ENCODE measurements at places on chromosomes 4 and X. TPM values are rescaled to one million over a fixed set of nuclear protein-coding genes. Genes with fewer than 3 reads are reported as not detected.

PHOX2B gene
- 101 TPM for total RNA-seq

RRH gene
- 0.29 TPM for total RNA-seq

TASL gene
- not detected for total RNA-seq

GRCh38 chr4:81723019-81723884 lies 251.5 kb upstream of the RASGEF1B start:
- H3K36me3 ChIP-seq, result peaks cover 8% of the 10 kb centered on the region
- peaks cover 17% of the 10 kb centered on the region for H3K27me3 ChIP-seq
- peak overlapping the region; percentile 81 for H3K4me3 ChIP-seq

GRCh38 chrX:147739196-147739595 lies 172.5 kb upstream of the FMR1 start:
- no peaks in the 10 kb centered on the region for H3K36me3 ChIP-seq
- H3K27me3 ChIP-seq, result no peaks in the 10 kb centered on the region
- no peak overlapping the region for H3K4me3 ChIP-seq

GRCh38 chrX:11131146-11131545 lies 20.0 kb downstream of the HCCS start:
- no peaks in the 10 kb centered on the region for H3K36me3 ChIP-seq
- H3K27me3 ChIP-seq, result peaks cover 1% of the 10 kb centered on the region
- no peak overlapping the region for H3K4me3 ChIP-seq
- H3K27ac ChIP-seq, result no peak overlapping the region
- peaks cover 10% of the 10 kb centered on the region for H3K4me1 ChIP-seq

- no peaks in the 10 kb centered on the region for H3K36me3 ChIP-seq
- peak; percentile 50 for DNase-seq
- H3K27me3 ChIP-seq, result peaks cover 7% of the 10 kb centered on the region
- H3K4me3 ChIP-seq, result peak overlapping the region; percentile 97
Observed at GRCh38 chr4:74933562-74934015, 673 bp downstream of the PARM1 start.

GRCh38 chr4:44668526-44668925 lies 9.7 kb upstream of the GUF1 start:
- no peak for DNase-seq
- H3K4me3 ChIP-seq, result no peak overlapping the region
- H3K4me1 ChIP-seq, result no peaks in the 10 kb centered on the region
- H3K36me3 ChIP-seq, result no peaks in the 10 kb centered on the region

GRCh38 chrX:149006235-149006634 lies 498.9 kb downstream of the IDS start:
- H3K4me1 ChIP-seq, result no peaks in the 10 kb centered on the region
- no peaks in the 10 kb centered on the region for H3K36me3 ChIP-seq
- DNase-seq, result no peak
- H3K27ac ChIP-seq, result no peak overlapping the region

- no peaks in the 10 kb centered on the region for H3K36me3 ChIP-seq
- H3K27ac ChIP-seq, result no peak overlapping the region
- H3K27me3 ChIP-seq, result no peaks in the 10 kb centered on the region
- peaks cover 2% of the 10 kb centered on the region for H3K4me1 ChIP-seq
- H3K4me3 ChIP-seq, result no peak overlapping the region
Observed at GRCh38 chrX:45852884-45853283, 652.2 kb upstream of the DIPK2B start.

DNA sequence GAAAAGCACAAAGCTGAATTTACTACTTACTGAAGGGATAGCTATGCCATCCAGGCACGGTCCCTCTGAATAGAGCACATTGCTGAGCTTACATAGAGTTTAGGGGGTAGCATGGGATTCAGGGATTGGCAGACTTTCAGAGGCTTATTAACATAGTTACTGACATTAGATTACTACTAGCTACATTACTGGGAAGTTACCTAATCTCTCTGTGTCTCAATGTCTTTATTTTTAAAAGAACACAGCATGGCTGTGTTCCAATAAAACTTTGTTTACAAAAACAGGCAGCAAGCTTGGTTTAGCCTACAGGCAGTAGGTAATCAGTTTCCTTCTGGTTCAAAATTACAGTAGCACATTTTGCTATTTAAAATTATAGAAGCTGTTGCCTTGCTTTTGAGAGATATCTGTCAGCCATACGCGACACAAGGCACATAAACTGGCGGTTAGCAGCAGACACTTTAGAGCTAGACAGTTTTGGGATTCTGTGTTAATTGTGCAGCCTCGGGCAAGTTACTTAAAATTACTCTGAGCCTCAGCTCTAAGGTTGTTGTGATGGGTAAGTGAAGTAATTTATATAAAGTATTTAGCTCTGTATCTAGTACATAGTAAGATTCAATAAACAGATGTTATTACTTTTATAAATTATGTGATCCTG lies 6.9 kb downstream of the KLHL8 start:
- no peaks in the 10 kb centered on the region for H3K4me1 ChIP-seq
- no peaks in the 10 kb centered on the region for H3K27me3 ChIP-seq
- no peak overlapping the region for H3K4me3 ChIP-seq
- no peak overlapping the region for H3K27ac ChIP-seq
- no peak for DNase-seq

DNA sequence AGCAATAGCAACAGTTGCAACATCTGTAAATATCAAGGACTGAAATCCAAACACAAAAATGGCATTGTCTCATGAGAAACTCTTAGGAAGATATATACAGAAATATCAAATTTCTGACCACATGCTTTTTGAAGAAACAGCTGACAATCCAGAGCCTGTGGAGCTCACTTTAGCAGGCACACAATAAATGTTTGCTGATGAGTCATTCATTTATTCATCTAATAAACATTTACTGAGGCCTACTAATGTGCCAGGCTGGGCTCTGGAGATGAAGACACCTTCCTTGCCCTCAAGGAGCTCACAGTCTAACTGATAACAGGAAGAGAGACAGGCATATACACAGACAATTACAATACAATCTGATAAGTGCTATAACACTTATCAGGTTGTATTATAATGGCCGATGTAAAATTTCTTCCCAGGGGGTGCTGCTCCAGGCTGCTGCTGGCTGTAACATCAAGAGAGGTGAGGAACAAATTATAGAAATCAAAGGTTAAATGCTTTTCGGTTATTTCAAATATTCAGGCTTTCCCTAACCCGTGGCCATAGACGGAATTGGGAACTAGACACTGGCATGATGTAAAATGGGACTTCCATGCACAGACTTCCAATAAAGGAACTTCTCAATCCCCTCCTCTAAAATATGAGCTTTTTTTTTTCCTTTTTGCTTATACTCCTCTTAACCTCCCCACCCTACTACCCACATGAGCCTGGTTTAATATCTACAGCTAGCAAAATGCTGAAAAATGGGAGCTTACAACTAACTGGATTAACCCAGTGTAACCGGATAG lies 16.8 kb upstream of the ZCCHC13 start:
- H3K27me3 ChIP-seq, result peaks cover 6% of the 10 kb centered on the region
- DNase-seq, result no peak
- H3K4me3 ChIP-seq, result no peak overlapping the region
- H3K4me1 ChIP-seq, result peaks cover 14% of the 10 kb centered on the region
- H3K36me3 ChIP-seq, result no peaks in the 10 kb centered on the region
- no peak overlapping the region for H3K27ac ChIP-seq

DNA sequence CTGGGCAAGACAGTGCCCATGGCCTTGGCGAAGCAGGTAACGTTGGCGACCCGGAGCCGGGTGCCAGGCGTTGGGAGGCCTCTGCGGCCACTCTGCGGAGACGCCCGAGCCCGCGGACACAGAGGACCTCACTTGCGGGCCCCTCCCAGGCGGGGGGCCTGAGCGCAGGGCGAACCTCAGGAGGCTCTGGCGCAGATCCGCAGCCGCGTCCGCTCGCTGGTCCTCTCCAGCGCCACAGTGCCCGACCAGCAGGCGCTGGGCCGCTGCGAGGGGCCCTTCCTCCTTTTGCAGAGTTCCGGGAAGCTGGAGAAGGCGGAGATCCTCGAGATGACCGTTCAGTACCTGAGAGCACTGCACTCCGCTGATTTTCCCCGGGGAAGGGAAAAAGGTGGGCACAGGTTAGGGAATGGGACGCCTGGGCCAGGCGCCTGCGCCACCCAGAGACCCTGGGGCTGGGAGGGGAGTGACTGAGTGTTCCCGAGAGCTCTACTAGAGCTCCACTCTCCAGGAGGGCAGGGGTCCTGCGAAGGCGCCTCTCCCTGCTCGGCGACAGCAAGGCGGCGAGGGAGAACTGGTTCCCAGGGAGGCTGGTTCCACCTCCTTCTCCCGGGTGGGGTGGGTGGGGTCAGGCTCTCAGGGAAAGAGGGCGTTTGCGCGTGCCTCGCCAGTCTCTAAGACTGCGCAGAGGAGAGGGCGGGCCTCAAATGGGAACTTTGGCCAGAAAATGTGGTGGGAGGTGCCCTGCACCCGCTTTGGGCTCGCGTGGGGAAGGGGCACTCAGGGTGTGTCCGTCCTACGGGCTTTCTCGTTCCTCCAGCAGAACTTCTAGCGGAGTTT lies 1.4 kb downstream of the HELT start:
- no peak overlapping the region for H3K27ac ChIP-seq
- peaks cover 41% of the 10 kb centered on the region for H3K27me3 ChIP-seq
- H3K4me3 ChIP-seq, result peak overlapping the region; percentile 86
- no peaks in the 10 kb centered on the region for H3K36me3 ChIP-seq

DNA sequence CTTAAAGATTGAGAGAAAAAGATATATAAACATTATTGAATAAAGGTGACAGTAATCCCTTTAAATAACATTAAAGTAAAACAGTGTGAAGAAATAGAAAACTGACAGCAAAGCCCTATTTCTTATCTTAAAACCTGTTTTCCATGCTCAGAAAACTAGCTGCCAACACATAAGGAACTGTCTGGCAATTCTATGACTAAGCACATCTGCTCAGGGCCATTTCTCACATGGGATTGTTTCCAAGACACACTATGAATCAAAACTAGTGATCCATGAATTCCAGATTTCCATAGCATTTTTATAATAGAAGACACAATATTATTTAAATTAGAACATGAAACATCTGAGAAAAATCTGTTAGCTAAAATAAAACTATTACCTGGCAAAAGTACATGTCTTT lies 113.4 kb downstream of the SCLT1 start:
- H3K4me1 ChIP-seq, result peaks cover 5% of the 10 kb centered on the region
- H3K27ac ChIP-seq, result no peak overlapping the region
- DNase-seq, result no peak
- no peak overlapping the region for H3K4me3 ChIP-seq

DNA sequence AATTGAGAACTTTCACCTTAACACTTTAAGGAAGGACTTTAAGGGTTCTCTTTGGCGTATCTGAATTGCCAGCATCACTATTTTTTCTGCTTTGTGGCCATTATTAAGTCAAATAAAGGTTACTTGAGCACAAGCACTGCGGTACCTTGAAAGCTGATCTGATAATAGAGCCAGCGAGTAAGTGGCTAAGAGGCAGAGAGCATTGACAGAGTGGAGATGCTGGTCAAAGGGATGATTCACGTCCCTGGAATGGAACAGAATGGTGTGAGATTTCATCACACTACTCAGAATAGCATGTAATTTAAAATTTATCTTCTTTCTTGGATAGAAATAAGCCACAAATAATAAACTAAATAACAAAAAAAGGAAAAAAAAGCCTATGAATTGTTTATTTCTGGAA lies 57.1 kb upstream of the NPFFR2 start:
- H3K36me3 ChIP-seq, result no peaks in the 10 kb centered on the region
- no peaks in the 10 kb centered on the region for H3K27me3 ChIP-seq
- H3K4me1 ChIP-seq, result no peaks in the 10 kb centered on the region
- DNase-seq, result no peak
- H3K27ac ChIP-seq, result no peak overlapping the region

DNA sequence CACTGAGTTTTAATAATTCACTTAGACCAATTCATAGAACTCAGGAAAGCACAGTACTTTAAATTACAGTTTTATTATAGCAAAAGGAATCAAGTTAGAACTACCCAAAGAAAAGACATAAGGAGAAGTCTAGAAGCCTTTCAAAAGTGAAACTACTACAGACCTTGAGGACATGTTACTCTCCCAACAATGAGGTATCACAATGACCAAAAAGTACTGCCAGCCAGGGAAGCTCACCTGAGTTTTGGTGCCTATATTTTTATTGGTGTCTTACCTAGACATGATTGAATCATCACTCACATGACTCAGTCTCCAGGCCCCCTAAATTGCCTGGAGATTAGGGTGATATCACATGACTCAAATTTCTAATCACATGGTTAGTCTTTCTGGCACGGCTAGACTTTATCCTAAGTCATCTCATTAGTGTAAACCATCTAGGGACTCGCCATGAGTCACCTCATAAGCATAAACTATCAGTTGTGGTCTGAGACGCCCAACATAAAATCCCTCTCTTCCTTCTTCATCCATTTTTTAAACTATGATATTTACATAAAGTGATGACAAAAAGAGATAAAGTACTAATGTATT lies 372.3 kb downstream of the TMA16 start:
- H3K27me3 ChIP-seq, result peaks cover 2% of the 10 kb centered on the region
- H3K4me1 ChIP-seq, result no peaks in the 10 kb centered on the region
- no peak overlapping the region for H3K4me3 ChIP-seq
